ENCODE measurements at places on chromosomes 1 and 21. TPM values are rescaled to one million over a fixed set of nuclear protein-coding genes. Genes with fewer than 3 reads are reported as not detected.
A peak's percentile ranks its signal among the peaks of the same experiment; 100 is the strongest.

DNA sequence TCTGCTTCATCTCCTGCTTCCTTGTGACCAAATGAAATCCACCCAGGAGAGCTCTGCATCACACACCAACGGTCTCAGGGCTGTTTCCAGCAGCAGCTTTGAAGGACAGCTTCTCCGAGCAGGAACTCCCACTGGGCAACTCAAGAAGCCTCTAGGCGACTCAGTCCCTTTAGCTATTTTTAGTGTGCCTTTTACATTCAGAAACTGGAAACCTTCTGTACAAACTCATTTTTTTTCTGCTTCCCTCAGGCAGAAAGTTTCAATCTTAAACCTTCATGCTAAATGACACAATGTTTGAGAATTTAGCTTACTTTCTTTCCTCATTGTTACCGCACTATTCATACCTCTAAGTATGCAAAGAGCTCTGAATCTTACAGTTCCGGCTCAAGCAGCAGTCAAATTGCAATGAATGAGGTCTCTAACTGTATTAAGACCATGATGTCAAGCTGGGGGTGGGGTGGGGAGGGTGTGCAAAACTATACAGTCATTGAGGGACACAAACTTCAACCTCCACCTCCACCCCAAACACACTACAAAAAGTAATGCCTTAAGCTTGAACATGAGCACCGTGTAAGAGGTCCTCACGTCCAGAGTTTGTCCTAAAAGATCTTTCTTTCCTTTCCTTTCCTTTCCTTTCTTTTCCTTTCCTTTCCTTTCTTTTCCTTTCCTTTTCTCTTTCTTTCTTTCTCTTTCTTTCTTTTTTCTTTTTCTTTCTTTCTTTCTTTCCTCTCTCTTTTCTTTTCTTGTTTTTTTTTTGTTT lies 16.4 kb upstream of the TARBP1 start:
- H3K4me3 ChIP-seq, result no peak overlapping the region
- no peaks in the 10 kb centered on the region for H3K27me3 ChIP-seq
- no peaks in the 10 kb centered on the region for H3K36me3 ChIP-seq

Gene TEX35
- not detected for polyA plus RNA-seq

- H3K4me3 ChIP-seq, result no peak overlapping the region
- DNase-seq, result peak; percentile 20
- no peaks in the 10 kb centered on the region for H3K4me1 ChIP-seq
- H3K36me3 ChIP-seq, result no peaks in the 10 kb centered on the region
Observed at GRCh38 chr1:65001231-65001792, 35.0 kb upstream of the JAK1 start.

GRCh38 chr1:109761227-109762038 lies 2.3 kb downstream of the EPS8L3 start:
- H3K4me1 ChIP-seq, result peaks cover 5% of the 10 kb centered on the region
- H3K4me3 ChIP-seq, result no peak overlapping the region
- H3K36me3 ChIP-seq, result no peaks in the 10 kb centered on the region
- no peak overlapping the region for H3K27ac ChIP-seq
- no peak for DNase-seq

Gene TTC4
- polyA plus RNA-seq, result 26.0 TPM

GRCh38 chr1:156080241-156080862 lies 1.9 kb downstream of the MEX3A start:
- no peaks in the 10 kb centered on the region for H3K27me3 ChIP-seq
- peak overlapping the region; percentile 99 for H3K4me3 ChIP-seq
- peaks cover 12% of the 10 kb centered on the region for H3K36me3 ChIP-seq
- H3K27ac ChIP-seq, result peak overlapping the region; percentile 15

DNA sequence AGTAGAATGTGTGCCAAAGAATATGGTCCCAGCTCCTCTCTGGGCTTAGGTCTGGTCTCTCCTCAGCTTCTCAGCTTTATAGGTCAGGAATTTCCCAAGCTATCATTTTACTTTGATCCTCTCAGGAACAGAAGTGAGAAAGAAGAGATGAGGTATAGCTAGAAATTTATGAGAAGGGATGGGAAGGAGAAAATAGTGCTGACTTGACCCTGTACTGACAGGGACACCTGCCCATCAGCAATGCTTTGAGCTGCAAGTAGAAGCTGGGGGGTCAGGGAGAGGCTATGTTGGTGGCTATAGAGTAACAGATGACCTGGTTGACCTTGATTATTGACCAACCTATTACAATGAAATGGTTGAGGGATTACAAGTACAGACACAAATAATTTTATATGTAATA lies 75.0 kb downstream of the XCL2 start:
- H3K4me3 ChIP-seq, result no peak overlapping the region
- H3K36me3 ChIP-seq, result no peaks in the 10 kb centered on the region
- no peaks in the 10 kb centered on the region for H3K27me3 ChIP-seq
- peaks cover 37% of the 10 kb centered on the region for H3K4me1 ChIP-seq
- DNase-seq, result no peak
- H3K27ac ChIP-seq, result no peak overlapping the region

DNA sequence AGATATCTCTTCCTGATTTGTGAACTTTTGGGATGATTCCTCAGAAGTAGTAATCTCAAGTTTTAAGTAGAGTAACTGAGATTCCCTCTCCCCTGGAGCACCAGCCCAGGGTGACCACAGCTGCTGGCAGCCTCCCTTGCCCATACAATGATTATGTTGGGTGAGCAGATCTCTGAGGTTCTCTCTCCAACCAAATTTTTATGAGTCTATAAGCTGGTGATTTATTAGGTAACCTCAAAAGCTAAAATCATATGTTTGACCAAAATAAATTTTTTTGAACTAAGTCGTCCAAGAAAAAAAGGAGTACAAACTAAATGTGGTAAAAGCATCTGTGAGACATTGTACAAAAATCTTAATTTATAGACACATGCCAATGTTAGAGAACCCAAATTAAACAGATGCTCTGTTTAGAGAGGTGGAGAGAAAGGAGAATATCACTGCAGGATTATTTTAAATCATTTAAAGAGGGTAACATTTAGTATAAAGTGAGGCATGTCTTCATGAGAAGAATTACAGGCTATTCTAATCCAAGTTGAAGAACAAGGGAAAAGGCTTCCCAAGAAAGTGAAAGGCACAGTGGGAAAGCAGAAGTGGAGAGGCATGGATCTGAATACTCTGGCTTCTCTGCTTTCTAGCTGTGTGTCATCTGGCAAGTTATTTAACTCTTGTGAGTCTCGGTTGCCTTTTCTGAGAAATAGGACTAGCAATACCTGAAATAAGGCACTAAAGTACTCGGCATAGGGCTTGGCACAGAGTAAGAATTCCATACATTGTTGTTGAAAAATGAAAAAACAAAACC lies 2.5 kb downstream of the AKNAD1 start:
- H3K27ac ChIP-seq, result no peak overlapping the region
- no peaks in the 10 kb centered on the region for H3K36me3 ChIP-seq
- no peaks in the 10 kb centered on the region for H3K27me3 ChIP-seq
- no peaks in the 10 kb centered on the region for H3K4me1 ChIP-seq
- no peak for DNase-seq

- no peaks in the 10 kb centered on the region for H3K36me3 ChIP-seq
- H3K4me1 ChIP-seq, result no peaks in the 10 kb centered on the region
- no peak for DNase-seq
- no peak overlapping the region for H3K4me3 ChIP-seq
- no peak overlapping the region for H3K27ac ChIP-seq
Observed at GRCh38 chr1:160755911-160756848, 17.1 kb downstream of the SLAMF7 start.

DNA sequence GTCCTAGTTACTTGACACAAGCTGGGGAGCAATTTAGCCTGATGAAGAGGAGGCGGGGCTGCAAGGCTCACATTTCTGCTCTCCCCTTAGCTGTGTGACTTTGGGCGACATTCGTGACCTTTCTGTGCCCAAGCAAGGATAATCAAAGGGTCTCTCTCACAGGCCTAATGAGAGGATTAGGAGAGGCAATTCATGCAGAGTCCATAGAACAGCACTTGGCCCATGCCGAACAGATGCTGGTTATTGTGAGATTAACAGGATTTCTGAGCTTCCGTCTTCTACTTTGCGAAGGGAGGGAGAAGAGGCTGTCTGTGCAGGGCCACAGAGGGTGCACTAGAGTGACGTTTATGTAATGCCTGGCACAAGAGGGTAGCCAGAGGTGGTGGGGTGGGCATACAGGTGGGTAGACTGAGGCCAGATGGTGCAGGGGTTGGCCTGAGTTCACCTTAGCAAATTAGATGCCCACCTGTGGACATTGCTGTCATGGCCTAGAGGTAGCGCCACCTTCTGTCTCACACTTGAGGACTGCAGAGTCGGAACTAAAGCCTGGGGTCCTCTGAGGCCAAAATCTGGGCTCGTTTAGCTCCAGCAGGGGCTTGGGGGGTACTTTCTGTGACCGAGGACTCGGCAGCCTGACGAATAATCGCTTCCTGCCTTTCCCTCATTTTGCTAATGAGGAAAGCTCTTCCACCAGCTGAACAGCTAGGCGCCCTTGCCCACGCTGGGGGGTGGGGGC lies 18.6 kb downstream of the ACTL8 start:
- H3K27ac ChIP-seq, result no peak overlapping the region
- no peak overlapping the region for H3K4me3 ChIP-seq
- H3K27me3 ChIP-seq, result no peaks in the 10 kb centered on the region
- no peaks in the 10 kb centered on the region for H3K4me1 ChIP-seq
- no peak for DNase-seq
